Ovary (tissue), 10 donors: ENCODE measurements at places on chromosomes 11 and 22.

DNA sequence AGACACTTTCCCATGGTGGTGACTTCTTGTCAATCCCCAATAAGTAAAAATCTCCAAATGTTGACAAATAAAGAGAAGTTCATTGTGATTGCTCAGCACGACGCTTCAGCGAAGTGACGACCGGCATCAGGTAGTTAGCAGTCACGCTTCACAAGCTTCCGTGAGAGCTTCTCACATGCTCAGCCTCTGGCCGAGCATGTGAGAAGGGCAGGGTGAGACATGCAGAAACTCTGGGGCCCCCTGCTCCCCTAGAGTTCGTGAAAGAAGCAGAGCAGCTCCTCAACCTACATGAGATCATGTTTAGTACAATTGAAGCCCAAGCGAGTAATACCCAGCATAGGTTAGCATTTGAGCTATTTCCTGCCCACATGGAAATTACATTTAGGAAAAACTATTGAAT, 4.4 kb upstream of the C11orf16 start:
- no peak for DNase-seq

DNA sequence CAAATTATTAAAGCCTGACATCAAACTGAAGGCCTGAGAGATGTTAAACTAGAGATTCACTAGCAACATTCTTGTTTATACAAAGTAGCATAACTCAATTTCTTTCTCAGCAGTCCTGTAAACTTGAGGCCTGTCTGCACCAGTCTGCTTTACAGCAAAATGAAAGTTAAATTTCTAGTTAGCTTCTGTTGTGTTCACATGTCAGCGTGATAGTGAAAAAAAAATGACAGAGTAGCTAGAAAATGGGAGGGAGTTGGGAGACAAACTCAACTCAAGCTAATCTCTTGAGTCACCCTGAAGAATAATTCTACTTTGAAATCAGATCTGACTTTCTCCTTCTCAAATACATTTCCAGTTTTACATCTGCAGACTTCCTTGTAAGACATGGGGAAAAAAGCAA, 6.5 kb downstream of the RBFOX2 start:
- no peak for DNase-seq

DNA sequence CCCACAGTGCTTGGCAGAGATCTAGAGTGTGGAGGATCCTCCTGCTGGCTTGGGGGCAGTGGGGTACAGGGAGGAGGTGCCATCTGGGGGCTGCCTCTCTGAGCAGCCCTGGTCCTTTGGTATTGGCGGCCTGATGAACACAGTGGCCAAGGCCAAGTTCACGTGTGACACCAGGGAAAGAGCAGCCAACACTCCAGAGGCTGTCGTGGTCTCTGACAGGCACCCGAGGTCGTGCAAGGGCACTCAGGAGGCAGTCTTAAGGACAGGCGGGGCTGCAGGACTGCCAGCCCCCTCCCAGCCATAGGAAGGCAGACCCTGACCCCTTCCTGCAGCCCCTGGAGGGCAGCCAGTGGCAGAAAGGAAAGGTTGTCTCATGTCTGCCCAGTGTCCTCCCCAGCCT, 30.7 kb downstream of the PHF21B start:
- DNase-seq = no peak

GRCh38 chr11:11966354-11966741, 42.1 kb downstream of the DKK3 start:
- no peak for DNase-seq
